H7 (cell line): ENCODE measurements at places on chromosomes 6 and 20.

DNA sequence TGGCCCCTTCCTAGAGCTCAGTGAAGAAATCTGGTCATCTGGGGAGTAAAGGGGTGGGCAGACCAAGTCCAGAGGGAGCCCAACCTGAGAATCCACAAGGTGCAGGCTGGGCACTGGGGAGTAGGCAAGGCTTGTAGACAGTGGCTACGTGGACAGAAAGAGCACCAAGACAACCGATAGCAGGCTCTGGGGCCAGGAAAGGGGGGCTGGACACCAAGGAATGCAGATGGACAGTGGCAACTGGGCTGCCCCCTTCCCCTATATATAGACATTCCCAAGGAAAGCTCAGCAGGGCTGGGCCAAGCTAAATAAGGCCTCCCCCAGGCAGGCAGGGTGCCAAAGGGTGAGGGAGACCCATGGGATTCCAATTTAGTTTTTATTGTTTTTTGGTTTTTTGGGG lies 1.5 kb upstream of the TNNC2 start:
- peak; percentile 28 for DNase-seq

- no peak for DNase-seq
Observed at GRCh38 chr6:112320561-112321318, 26.4 kb upstream of the RFPL4B start.

- no peak for DNase-seq
Observed at GRCh38 chr20:22680031-22680740, 95.8 kb upstream of the FOXA2 start.

GRCh38 chr6:6588064-6588923 lies at the start of gene LY86:
LY86 (plus strand) TSS chr6:6588720; CDS start chr6:6588735, 15 bp downstream.
- DNase-seq: no peak

- peak; percentile 74 for DNase-seq
Observed at GRCh38 chr20:6053776-6054688, at the start of gene LRRN4. LRRN4 (minus strand) TSS chr20:6054060; CDS start chr20:6052799, 1,261 bp downstream.

GRCh38 chr6:135115834-135116233 lies 61.2 kb upstream of the HBS1L start:
- no peak for DNase-seq

DNA sequence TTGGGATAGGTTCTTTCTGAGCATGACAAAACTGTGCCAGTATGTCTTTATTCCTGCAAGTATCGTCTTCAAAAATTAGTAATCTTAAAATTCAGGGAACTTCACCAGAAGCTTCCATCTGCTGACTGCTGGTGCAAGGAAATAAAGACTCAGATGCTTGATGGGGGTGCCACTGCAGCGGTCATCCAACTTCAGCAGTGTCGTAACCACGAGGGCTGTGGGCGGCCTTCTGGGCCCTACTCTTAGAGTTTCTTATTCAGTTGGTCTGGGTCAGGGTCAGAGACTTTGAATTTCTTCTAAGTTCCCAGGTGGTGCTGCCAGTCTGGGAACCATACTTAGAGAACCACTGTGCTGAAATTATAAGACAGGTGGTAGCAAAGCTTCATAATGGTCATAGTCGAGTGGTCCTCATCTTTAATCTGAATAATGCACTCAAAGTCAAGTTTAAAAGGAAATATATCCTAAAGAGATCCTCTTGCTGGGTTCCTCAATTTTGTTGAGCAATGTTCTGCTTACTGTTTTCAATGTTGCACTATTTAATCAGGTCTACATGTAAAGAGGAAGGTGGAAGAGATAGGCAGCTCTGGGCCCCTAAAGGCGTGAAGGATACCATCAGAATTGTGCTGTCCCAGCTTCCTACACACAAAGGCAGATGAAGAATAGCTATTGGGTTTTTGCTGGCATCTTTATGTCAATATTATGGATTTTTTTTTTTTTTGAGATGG lies 165.4 kb upstream of the GMDS start:
- no peak for DNase-seq

- DNase-seq: no peak
Observed at GRCh38 chr20:20491110-20491783, 123.3 kb downstream of the INSM1 start.

DNA sequence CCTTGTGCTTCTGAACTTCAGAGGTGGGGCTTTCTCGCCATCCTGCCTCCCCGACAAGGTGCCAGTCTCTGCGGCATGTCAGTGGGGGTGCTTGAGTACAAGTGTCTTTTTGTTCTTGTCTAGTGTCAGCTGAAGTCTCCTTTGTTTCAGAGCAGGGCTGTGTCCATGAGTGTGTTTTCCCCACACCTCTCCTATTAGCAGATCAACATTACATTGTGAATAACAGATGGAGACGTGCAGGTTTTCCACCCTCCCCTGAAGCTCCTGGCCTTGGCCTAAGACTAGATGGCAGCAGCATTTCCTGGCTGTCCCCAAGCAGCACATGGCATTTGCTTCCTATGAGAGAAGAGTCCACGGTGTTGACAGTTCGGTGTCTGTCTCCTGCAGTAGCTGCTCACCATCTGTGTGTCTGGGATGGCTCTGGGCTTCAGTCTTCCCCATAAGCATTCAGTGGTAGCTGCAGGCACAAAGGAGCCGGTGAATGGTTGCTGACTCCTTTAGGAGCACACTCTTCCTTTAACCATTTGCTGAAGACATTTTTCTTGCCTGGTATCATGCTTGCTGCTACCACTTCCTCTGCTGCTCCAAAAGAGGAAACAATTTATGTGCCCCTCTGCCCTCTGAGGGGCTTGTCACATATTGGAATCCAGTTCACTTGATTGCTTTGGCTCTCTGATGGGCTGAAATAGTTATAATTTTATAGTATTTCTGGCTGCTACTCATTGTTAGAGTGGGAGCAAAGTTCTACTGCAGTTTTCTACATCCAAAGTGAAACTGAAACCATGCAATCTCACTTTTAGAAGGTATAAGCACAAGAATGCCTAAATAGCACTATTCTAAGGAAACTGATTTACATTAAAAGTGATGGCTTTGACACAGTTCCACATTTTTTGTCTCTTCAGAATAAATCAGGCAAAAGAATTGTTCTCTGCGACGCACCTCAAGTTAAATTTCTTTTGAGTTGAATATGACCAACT lies 913.0 kb downstream of the C6orf118 start:
- DNase-seq: no peak

- DNase-seq: no peak
Observed at GRCh38 chr20:9600562-9600961, 86.2 kb downstream of the LAMP5 start.

- DNase-seq: no peak
Observed at GRCh38 chr6:74735304-74735703, 470.5 kb downstream of the COL12A1 start.

GRCh38 chr20:25081730-25082497 lies at the start of gene VSX1:
VSX1 (minus strand) TSS chr20:25082141; CDS start chr20:25082096, 45 bp downstream.
- peak; percentile 78 for DNase-seq

- peak; percentile 75 for DNase-seq
Observed at GRCh38 chr20:34022151-34022838, 28.6 kb downstream of the RALY start.

DNA sequence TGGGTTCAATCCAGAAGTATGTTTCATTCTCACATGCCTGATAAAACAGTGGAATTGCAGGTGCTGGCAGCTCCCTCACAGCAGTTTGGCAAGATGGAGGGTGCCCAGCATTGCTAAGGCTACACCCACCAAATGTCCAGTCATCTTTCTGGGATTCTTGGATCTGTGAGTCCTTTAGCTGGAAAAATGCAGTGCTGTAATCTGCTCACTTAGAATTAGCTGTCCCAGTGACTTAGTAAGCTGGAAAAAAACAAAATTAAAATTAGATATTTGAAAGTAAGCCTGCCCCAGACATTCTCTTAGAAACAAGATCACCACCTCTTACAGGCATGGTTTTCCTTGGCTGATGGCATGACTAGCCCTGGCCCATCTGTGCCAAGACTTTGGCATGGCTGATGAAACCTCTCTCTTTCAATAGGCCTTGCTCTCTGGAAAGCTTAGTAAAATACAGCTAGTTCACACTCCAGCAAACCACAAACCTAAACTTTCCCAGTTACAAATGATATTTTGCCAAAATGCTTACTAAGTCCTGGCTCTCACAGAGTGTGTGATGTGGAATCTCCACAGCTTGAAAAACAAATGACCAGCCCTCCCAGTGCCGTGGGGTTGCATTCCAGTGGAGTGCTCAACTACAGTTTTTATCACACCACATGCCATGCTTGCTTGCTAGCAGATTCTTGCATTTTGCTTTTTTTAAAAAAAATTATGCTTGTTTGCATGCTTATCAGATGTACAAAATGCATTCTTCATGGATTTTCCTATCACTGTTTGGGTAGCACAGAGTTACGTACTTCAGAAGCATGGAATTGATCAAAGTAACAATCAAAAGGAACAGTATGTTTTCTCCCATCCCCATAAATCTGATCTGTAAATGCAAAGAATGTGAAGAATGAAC lies 261.5 kb downstream of the EYA4 start:
- no peak for DNase-seq

GRCh38 chr6:8234321-8234720 lies 132.0 kb upstream of the EEF1E1 start:
- no peak for DNase-seq

DNA sequence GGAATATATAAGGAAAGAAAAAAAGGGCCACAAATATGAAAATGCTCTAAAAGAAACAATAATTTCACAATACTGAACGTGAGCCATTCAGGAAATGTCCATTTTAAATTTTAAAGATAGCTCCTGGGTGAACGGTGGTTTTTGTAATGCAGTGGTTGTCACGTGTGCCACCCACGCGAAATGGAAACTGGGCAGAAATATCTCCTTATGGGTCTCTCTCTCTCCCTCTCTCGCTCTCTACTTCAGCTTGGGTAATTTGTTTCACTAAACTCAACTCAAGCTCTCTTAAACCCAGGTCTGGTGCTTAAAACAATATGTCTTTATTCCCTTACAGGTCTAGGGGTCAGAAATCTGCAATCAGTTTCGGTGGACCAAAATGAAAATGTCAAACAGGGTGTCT lies 150.8 kb downstream of the OR2B2 start:
- no peak for DNase-seq

DNA sequence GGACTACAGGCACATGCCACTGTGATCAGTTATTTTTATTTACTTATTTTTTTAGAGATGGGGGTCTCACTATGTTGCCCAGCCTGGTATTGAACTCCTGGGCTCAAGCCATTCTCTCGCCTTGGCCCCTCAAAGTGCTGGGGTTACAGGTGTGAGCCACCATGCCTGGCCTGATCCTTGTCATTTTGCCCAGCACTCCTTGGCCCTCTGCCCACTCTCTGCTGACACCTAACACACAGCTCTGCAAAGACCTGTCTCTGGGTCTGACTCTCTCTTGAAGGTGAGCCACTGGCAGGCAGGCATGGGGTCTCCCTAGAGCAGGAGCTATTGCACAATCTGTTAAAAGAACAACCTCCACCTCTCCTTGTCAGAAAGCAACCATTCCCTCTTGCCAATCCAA lies 155.6 kb downstream of the ZFP64 start:
- DNase-seq: no peak

DNA sequence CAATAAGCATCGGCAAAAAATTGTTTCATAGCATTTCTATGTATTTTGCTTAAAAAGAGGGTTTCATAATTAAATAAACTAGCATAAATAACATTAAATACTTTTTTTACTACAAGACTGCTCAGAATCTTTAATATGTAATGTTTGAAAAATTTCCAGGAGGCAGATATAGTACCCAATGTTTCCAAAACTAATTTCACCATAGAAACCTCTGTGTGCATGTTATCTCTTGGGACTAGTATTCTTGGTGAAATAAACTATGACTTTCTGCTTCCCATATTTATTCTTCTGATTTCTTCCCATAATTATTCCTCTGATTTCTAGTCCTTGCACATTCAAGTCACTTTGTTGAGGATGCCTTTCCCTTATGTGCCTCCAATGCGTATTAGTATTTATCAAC lies 94.5 kb downstream of the PTPRK start:
- no peak for DNase-seq

DNA sequence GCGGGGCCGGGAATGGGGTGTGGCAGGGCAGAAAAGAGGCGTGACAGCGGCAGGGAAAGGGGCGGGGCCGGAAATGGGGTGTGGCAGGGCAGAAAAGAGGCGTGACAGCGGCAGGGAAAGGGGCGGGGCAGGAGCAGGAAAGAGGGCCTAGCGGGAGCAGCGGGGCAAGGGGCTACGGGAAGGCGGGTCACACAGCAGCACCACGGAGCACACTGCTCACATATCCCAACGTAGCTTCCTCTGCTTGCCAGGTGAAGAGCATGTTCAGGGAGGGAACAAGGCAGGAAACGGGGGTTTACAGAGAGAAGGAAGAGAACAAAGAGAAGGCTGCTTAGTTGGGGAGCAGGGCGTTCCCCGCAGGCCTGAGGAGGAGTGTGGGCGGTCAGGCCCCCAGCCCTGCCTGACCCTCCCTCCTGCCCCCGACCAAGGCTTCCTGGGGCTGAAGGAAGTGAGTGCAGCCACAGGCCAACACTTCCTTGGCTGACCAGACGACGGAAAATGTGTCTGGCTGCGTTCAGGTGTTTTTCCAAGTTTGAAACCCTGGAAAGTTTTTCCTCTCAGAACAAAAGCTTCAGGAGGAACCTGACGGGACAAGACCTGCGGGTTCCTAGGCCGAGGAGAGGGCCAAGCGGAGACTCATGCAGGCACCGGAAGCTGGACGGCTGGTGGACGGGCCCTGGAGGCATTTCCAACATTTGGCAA lies 13.8 kb downstream of the UCKL1 start:
- peak; percentile 98 for DNase-seq

DNA sequence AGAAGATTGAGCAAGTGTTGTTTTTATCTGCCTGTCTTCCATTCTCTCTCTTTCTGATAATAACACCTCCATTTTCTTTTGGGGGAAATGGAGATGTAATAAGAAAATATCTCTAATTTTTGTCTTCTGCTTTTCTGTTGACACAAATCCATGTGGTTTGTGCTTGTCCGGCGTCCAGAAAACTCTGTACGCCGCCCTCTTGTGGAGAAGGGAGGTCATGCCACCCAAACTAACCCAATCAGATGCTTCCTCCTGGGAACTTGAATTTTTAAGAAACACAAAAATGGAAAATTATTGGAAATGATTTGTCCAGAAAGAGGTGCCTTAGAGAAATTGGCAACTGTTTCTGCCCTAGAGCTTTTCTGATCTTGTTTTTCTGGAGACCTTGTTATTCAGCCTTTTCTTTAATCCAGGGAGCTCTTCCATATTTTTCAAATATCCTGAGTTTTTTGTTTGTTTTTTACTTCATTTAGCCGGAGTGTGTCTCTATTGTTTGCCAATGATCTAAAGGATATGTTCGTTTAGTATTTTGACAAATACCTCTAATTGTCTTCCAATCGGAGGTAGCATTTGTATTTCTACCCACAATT lies 17.8 kb upstream of the FNDC1 start:
- DNase-seq: no peak

DNA sequence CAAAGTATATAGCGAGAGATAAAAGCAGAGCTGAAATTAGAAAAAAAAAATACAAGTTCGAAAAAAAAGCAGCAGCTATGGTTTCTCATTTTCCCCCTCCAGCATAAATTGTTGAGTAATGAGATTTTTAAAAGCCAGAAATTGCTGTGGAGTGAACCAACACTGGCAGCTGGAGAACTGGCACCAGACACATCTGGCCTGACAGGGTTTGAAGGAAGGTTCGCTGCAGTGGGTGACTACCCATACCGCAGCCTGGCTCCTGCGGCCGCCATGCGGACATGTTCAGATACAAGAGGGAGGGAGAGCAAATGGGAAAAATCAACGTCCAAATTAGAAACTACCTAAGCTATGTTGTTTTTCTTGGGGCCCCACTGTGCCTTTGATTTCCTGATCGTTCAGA lies 3.3 kb downstream of the APCDD1L start:
- no peak for DNase-seq
